ENCODE measurements at places on chromosomes 3 and 15.

- DNase-seq: no peak
These were observed 300.7 kb upstream of the SATB1 start for GRCh38 chr3:18725668-18726407.

GRCh38 chr3:190486908-190487607 is 26.8 kb upstream of the IL1RAP start:
- no peak for DNase-seq

GRCh38 chr3:39130026-39130425 is 22.5 kb downstream of the TTC21A start:
- DNase-seq: no peak

DNA sequence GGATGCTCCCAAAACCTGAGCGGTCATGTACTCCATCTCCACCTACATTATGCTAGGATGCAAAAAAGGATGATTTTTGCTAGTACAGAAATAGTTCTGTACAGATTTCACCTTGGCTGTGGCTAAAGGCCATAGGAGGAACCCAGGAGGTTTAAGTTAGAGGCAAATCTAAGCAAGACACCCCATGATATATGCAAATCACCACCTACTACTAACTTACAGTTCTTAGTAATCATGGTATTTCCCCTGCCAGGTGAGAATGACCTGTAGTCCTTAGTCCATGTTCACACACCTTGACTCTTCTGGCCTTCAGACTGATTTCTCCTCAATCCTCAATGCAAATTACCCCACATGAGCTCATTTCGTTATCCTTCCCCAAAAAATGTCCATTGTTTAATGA is 154.2 kb downstream of the IMPG2 start:
- DNase-seq: no peak

DNA sequence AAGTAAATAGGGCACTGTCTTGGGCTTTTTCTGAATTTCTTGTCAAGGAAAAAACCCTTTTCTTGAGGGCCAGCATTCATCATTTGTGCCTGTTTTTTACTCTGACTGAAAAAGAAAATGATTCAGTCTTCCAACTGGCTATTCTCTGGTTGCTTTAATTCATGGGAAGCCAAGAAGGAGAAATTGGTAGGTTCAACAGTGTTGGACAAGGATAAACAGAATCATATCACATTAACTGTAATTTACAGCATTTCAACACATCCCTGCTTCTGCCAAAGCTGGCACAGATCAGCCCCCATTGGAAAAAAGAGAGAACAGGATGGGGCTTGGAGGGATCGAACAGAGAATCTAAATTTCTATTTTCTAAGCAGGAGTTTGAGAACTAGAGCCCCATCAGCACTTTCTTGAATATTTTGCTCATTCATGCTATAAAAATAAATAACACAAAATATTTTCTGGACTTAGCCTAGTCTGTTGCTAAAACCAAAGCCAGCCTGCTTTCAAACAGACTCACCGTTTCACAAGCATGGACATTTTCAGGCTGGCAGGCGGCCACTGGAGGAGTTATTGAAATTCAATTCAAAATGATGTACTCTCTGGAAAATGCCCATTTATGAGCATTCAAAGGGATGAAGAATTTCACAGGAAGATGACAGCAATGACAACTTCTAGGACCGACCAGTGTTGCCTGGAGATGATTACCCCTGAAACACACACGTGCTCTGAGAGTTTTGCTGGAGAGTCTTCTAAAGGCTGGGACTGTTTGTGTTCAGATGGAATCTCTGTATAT is 181.2 kb downstream of the WNT5A start:
- no peak for DNase-seq

DNA sequence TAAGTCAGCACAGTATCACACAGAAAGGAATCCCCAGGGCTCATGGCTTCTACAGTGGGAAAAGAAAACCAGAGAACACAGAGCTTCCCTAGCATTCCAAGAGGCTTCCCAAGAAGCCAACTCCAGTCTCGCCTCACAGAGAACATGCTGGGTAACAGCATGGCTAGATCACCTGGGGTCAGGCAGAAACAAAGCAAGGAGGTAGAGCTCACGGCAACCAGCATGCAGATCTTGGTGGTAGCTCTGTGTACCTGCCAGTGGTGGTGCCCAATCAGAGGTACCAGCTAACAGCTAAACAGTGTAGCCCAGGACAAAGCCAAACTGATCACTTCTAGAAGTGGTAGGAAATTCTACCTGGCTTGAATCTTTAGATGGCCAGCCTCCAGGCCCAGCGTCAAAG is 31.3 kb downstream of the POLQ start:
- DNase-seq: no peak

GRCh38 chr3:143536817-143537535 is 311.3 kb downstream of the SLC9A9 start:
- no peak for DNase-seq

- DNase-seq: no peak
These were observed 525 bp downstream of the MYH15 start for GRCh38 chr3:108509871-108510270.

GRCh38 chr3:11150256-11150655 is 4.0 kb upstream of the HRH1 start:
- no peak for DNase-seq

GRCh38 chr3:34261001-34261385 is 462.6 kb downstream of the PDCD6IP start:
- DNase-seq: no peak

GRCh38 chr3:189132231-189132671 is 39.5 kb upstream of the TPRG1 start:
- peak; percentile 47 for DNase-seq

GRCh38 chr3:99984139-99984538 is 130.2 kb downstream of the FILIP1L start:
- DNase-seq: no peak

GRCh38 chr15:98850961-98851572 is 156.5 kb downstream of the PGPEP1L start:
- peak; percentile 57 for DNase-seq

GRCh38 chr3:16897254-16897926 is 12.6 kb downstream of the PLCL2 start:
- no peak for DNase-seq

DNA sequence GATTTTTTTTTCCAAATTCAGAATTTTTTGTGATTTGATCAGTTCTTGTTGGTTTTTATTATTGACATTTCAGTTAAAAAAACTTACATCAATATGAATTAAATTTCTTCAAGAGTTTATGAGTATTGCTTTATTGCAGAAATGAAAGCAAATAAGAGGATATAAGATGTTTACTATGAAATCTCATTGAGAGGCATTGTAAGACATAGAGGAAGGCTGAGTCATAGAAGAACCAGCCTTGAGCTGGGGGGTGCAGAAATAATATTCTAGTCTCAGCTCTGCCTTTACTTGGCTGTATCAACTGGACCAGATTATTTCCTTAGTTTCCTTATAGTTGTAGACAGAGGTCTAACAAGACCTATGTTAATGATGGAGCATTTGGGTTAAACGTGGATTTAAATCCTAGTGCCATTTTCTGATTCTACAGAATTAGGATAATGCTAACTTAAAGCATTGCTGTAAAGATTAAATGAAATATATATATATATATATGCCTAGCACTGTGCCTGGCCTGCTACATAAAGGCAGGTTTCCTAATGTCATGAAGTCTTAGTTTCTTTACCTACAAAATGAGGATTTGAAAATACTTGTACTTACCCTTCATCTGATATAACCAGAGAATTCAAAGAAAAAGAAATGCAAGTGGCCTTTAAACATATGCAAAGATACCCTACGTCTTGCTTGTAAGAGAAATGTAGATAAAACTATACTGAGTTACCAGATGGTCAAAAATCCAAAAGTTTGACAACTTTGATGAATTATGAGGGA is 7.3 kb downstream of the FAM98B start:
- no peak for DNase-seq

DNA sequence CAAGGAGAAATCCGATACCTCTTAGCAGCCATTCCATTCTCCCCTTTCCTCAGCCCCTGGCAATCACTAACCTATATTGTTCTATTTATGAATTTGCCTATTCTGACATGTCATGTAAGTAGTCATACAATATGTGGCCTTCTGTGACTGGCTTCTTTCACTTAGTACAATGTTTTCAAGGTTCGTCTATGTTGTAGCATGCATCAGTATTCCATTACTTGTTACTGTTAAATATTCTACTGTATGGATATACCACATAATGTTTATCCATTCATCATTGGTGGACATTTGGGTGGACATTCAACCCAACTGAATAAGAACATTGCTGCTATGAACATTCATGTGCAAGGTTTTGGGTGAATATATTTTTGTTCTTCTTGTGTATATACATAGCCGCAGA is 23.4 kb downstream of the ADAMTS9 start:
- no peak for DNase-seq

DNA sequence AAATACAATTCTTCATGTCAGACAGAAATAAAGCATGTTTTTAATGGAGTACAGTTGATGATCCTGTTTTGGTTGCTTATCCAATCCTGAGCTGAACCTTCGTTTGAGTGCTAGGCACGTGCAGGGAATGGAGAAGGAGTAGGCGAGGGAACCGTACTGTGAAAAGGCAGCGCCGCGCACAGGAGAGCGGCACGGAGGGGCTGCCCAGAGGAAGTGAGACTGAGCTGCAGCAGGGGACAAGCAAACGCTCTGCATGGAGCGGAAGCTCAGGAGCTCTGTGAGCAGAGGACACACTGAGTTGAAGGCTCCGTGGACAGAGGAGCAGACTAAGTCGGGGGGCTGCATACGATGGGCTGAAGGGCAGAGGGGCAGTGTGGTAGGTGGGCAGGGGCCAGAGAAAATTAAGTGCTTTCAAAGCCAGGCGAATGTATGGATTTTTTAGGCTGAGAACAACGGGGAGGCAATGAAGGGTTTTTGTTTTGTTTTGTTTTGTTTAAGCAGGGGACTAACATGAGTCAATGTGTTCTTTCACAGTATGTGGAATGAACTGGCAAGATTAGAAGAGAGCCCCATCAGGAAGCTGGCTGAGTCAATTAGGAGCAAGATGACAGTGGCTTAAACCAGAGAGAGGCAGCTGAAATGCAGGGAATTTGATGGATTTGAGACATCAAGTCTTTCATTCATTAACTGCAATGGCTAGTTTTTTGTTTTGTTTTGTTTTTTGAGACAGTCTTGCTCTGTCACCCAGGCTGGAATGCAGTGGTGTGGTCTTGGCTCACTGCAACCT is 23.8 kb upstream of the TM2D3 start:
- no peak for DNase-seq

DNA sequence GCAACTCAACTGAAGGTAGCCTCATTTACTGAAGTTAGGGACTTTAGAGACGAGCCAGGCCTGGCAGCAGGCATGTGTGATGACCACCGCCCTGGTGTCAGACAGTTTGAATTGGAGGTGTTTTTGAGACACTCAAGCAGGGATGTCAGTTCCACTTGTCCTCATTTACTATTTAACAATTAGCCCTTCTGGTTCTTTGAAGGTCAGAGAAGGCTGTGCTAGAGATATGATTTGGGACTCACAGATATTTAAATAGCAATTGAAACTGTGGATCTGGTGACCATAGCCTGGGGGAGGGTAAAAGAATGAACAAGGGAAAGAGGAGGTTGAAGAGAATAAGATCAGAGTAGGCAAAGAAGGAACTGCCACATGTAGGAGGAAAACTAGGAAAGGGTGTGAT is 74.6 kb downstream of the REC114 start:
- DNase-seq: no peak

DNA sequence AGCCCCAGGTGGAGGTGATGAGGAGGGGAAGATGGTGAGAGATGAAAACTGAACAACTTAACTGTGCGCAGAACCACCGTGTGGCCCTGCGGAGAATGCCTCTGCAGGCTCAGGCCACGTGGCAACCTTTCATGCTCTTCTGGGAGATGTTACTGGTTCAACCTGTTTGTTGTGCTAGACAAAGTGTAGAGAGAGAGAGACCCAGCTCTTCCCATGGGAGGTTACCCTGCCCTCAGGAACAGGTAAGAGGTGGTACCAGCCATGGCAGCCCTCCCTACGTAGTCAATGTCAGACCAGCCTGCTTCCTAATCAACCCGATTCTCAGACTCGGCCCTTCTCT is 37.0 kb upstream of the HACD2 start:
- no peak for DNase-seq

GRCh38 chr3:139225548-139225947 is 118.3 kb upstream of the MRPS22 start:
- DNase-seq: no peak

- no peak for DNase-seq
These were observed 34.4 kb downstream of the CA12 start for GRCh38 chr15:63347074-63347857.

DNA sequence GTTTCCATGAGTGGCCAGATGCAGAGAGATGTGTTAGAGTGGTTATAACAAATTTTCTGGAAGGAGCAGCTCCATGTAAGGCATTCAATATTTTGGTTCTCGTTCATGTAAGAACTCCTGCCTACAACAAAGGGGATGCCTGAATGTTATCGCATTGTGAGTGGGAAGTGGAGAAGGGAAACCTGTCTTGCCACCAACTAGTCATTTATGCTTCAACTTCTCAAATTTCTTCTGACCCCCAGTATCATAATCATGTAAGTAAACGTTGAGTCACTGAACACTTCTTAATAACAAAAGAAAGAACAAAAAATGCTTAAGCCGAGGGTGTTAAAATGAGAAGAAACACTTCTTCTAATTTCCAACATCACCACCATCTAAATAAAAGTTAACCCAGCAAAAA is 62.0 kb upstream of the MRPL3 start:
- DNase-seq: no peak

- no peak for DNase-seq
These were observed 11.6 kb downstream of the CADPS start for GRCh38 chr3:62863648-62864047.

- DNase-seq: no peak
These were observed 47.3 kb downstream of the ITGA11 start for GRCh38 chr15:68384451-68385239.

DNA sequence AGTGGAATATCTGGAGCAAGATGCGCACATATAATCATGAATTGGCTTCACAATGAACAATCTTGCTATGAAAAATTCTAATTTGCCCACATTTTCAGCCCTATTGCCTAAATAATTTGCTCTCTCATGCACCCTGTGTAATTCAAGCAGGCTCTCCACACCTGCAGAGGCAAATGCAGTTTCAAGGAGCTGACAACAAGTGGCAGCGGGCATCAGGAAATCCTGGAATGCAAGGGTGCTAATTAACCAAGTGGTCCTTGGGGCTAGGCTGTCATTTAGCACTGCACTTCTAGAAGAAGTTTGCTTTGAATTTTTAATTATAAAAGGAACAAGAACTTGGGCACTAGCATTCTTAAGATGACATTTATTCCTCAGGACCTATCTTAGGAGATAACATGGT is 56.3 kb upstream of the ICE2 start:
- no peak for DNase-seq

DNA sequence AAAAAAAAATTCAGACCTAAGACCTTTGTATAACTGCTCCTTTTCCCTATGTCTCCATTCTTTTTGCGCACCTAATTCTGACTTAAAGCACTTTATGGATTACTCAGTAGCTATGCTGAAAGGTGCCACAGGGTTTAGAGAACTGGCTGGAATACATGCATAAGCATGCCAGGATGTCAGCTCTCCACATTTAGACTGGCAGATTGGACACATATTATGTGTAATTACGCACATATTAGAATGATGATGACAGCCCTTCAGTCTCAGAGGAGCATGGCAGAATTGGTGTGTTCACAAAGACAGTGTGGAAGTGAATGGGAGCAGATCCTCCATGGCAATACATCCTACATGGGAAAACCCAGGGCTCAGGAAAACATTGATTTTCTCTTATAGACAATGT is 108.1 kb upstream of the LSAMP start:
- no peak for DNase-seq

- no peak for DNase-seq
These were observed 9.5 kb downstream of the H1-8 start for GRCh38 chr3:129552287-129553050.

- no peak for DNase-seq
These were observed 49.9 kb upstream of the SLC6A11 start for GRCh38 chr3:10766049-10766705.

- DNase-seq: no peak
These were observed 368.2 kb downstream of the GBE1 start for GRCh38 chr3:81393251-81393650.

All from stimulated activated CD4-positive, alpha-beta T cell treated with anti-CD3 and anti-CD28 coated beads, Interleukin-2, amount 100 ng/mL, for 48 hours (primary cell).